Fibroblast of skin of abdomen (primary cell): ENCODE measurements at places on chromosomes 13 and 19.

DNA sequence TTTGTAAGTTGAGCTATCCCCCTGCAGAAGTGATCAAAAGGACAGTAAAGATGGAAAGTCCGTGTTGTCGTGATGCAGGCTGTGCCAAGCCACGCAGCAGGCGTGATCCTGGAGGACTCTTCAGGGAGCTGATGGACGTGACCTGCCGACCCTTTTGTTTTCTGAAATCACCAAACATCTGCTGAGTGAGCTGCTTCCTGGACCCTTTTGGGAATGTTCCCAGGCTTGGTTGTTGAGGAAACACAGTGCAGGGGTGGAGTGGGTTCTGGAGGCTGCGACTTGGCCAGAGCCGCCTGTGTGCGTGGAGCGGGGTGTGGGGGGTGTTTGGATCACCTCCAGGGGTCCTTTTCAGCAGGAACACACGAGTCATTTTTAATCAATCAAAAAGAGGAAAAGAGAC lies 15.4 kb upstream of the CPAMD8 start:
- no peak for DNase-seq

- no peak for DNase-seq
These were observed 16.3 kb downstream of the TLE2 start for GRCh38 chr19:3012621-3013262.

DNA sequence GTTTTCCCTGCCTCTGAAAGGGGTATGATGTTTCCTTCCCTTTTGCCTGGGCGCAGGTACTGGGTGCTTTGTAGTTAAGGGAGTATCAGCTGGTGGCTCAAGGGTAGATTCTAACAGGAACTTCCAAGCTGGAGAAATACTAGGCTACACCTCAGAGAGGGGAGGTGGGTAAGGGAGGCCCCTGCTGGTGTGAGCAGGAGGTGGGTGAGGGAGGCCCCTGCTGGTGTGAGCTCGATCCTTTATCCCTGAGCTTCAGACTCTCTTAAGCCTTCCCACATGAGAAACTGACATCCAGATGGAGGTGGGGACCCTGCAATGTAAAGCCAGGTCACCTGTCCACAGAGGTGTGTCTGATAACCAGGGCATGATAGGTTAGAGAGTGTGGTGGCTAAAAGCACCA lies 32.1 kb downstream of the CYP2B6 start:
- DNase-seq: no peak

DNA sequence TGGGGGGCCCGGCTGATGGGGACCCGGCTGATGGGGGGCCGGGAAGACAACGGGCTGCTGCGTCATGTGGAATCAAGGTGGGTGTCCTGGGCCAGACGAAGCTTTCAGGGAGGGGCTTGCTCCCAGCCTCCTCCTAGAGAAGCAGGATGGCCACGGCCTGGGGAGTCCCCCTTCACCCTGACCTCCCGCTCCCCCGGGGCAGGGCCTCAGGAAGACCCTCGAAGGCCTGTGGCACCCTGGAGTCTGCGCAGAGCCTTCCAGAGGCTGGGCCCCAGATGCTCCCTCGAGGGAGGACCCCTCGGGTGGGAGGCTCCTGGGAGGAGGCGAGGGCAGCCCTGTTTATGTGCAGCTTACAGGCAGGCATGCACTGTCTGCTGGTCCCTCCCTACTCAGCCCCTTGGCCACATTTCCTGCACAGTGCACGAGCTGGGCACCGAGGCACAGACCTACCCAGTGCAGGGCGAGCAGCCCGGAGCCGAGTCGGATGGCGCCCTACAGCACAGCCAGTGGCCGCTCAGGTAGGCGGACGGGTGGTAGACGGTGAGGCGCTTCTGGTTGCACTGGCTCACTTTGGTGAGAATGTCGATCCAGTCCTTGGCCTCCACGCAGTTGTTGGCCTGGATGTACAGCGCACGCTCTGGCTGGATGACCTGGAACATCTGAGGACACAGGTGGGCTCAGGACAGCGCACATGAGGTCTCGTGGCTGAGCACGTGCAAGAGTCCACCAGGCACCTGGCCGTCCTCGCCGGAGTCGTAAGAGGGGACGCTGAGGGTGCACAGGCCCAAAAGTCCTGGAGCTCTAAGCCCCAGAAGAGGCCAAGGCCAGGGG lies 22.4 kb upstream of the C13orf46 start:
- DNase-seq: no peak

GRCh38 chr19:29854033-29854432 lies 42.2 kb downstream of the CCNE1 start:
- no peak for DNase-seq

GRCh38 chr13:20411638-20412342 lies 113.9 kb downstream of the CRYL1 start:
- DNase-seq: no peak

DNA sequence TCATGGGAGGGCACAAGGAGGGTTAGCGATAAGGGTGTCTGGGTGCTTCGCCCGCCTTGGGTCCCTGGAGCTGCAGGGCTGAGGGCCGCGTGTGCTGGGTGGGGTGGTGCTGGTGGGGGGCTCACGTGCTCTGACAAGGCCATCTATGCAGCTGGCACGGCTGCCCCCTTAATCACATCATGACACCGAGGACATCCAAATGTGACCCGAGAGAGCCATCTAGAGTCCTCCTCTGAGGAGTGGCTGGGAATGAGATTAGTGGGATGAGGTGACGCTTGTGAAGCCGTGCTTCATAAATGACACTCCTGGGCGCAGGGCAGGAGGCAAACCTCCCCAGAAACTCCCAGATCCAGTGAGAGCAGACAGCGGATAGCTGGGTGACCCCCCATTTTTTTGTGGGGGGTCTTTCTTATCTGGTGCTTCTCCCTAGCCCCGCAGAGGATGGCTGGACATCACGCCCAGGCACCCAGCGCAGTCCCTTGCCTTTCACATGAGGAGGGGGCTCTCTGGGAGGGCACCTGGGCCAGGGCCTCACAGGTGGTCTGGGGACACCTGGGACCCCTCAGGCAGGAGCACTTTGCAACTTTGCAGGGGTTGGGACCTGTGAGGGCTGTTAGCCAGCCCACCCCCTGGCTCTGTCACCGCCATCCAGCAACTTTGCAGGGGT lies 6.6 kb downstream of the FZR1 start:
- no peak for DNase-seq

DNA sequence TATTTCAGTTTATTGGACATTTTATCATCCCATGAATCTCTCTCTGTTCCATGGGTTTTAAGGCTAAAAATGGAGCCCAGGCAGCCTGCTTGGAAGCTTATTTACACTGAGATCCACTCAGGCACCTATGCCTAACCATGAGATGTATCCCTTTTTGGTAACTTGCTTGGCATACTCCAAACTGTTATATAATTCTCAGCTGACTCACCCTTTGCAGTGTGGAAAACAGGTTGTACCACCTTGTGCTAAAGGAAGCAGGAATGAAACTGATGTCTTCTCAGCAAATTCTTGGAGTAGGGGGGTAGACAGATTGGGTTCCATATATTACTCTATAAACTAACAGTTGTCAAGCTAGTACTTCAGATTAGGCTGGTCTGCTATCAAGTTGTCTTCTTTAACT lies 483.6 kb downstream of the KLF5 start:
- no peak for DNase-seq
